ENCODE measurements at places on chromosomes 12 and 14.

- peak; percentile 17 for DNase-seq
Observed at GRCh38 chr12:31589904-31590641, 863 bp downstream of the DENND5B start.

DNA sequence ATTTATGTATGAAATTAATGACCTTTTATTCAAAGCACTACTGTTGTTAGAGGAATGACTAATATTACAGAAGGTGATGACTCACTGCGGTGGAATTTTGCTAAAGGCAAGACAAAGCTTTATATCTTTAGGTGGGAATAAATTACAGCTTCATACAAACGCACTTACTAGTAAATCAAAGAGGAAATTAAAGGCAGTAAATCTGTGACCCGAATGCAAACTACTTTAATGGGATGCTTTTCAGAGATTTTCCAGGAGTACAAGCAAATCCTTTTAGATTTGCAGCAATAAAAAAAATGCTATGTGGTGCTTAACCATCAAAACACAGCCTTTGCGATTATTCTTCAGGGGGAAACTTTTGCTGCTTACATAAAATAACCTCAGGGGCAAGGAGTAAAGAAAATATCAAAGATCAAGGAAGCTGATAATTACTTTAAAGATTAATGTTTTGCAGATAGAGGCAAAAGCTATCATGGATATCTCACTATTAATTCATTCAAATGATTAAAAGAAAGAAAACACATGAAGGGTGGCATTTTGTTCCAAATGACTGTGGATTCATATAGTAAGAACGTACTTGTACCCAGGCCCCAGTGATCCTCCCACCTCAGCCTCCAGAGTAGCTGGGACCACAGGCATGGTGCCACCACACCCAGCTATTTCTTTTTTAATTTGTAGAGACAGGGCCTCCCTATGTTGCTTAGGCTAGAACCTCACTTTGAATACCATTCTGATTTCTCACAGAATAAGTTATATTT lies 98.9 kb downstream of the DENND5B start:
- no peak for DNase-seq

- no peak for DNase-seq
Observed at GRCh38 chr12:102374190-102374589, 106.2 kb downstream of the IGF1 start.

GRCh38 chr12:108805136-108805535 lies 52.2 kb downstream of the SSH1 start:
- DNase-seq: no peak

GRCh38 chr12:127501916-127502315 lies 765.1 kb upstream of the TMEM132C start:
- no peak for DNase-seq

DNA sequence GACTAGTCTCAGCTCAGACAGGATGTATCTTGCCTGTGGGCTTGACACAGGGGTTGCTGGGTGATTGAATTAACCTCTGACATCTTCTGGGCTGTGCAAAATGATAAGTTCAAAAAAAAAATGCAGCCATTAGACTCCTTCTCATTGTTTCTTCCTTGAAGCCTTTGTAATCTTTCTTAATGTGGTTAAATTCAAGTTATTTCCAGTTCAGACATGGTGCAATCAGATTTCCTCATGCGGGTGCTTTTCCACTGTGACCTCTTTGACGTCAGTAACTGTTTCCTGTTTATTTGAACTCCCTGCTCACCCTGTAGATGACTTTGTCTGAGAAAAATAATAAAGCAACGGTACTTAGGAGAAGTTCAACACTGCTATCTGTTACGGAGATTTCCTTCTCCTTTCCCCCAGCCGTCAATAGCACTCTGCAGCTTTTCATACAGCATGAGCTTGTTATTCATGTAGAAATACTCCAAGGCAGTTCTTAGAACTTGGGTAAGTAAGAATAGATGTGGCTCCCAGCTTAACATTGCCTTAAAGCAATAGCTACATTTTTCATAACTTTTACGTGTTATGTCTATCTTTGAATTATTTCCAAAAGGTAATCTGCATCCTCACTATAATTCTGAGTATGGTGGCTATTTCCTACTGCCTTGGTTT lies 155.5 kb downstream of the PRKCH start:
- peak; percentile 64 for DNase-seq

DNA sequence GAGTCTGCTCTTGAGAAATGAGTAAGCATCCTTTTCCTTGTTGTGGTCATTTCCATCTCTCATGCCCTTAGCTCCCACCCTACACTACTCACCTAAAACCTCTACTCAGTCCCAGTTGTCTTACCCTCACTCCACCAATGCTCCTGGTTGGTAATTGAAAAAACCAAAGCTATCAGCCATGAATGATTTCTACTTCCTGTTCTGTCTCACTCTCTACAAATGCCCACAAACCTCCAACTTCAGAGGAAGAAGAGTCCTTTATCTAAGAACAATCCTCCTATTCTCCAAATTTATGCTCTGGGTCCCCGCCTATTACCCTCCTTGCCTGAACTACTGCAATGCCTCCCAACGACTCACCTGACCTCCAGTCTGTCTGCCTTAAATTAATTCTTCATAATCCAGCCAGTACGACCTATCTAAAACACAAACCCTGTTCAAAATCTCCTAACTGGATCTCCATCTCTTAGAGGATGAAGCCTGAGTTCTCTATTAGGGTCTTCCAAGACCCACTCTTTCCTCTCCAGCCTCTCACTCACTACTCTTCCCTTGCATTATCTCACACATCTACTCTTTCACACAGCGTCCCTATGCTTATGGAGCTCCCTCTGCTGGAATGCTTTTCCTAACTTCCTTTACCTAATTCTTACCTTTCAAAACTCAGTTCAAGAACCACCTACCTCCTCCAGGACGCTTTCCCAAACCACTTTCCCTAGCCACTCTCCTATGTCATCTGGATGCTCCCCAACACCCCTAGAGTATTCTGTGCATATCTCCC lies 2.2 kb downstream of the DHRS1 start:
- no peak for DNase-seq

GRCh38 chr14:100213587-100213955 lies 25.4 kb upstream of the YY1 start:
- DNase-seq: no peak

DNA sequence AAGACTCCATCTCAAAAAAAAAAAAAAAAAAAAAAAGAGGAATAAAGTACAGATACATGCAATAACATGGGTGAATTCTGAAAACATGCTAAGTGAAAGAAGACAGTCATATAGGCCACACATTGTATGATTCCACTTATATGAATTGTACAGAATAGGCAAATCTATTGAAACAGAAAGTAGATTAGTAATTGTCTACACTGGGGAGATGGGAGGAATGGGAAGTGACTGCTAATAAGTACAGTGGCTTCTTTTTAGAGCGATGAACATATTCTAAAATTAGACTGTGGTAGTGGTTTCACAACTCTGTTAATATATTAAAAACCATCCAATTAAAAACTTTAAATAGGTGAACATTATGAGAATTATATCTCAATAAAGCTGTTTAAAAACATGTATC lies 74.4 kb downstream of the ANKS1B start:
- DNase-seq: no peak

DNA sequence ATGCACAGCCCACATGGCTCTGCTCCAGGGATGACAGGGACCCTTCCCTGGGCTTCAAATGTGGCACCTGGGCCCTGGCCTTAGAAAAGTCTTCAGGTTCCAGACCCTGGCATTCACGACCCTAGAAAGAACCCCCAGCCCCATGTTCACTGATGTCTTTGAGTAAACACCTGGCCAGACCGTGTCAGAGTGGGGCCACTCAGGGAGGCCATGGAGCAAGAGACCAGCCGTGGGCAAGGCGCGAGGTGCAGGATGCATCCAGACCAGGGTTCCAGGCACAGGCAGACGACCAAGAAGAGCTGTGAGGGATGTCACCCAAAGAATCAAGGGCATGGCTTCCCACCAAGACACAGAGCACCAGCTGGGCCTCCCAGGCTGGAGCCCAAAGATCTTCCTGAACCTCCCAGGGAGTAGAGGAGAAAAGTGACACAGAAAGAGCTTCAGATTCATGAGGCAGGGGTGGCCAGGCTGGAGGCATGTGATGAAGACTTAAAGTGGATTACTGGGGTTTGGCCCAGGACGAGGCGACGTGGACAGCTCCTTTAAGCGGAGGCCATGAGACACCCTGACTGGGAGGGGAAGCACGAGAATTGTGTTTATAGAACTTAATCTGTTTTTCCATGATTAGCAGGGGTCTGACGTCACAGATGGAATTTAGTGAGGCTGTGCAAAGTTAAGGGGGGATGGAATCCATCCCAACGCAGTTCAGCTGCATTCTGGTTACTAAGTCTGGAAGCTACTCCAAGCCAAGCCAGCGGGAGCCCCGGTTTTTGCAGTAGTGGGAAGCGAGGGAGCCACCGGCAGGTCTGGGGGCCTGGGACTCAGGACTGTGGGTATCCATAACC lies 61.6 kb downstream of the ARL6IP4 start:
- no peak for DNase-seq

DNA sequence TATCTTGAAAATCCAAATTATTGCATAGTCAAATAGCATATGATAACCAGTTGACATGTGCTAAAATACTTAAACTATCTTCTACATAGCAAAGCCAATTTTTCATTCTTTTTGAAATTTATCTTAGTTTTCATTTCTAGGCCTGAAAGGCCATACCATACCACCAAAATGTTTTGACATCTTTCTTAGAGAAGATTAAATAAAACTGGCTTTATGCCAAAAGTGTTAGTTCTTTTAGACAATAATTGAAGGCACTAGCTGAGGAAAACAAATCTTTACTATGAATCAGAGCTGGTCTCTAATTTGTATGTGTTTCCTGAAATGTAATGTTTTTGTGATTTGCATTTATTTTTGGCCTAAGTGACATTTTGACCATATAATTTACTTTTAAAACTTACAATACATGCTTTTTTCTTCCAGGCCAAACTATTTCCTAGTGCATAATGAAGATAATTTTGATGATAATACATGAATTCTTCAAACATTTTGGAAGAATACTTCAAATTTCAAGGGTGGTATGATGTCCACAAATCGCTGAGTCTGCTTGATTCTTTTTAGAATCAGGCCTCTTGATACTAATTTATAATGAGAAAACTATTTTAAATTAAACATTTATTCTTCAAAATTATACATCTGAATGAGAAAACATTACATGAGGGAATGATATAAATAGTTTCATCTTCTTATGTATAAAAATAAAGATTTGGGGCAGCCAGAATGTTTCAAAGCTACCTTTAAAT lies 6.5 kb upstream of the KCNMB4 start:
- DNase-seq: no peak

DNA sequence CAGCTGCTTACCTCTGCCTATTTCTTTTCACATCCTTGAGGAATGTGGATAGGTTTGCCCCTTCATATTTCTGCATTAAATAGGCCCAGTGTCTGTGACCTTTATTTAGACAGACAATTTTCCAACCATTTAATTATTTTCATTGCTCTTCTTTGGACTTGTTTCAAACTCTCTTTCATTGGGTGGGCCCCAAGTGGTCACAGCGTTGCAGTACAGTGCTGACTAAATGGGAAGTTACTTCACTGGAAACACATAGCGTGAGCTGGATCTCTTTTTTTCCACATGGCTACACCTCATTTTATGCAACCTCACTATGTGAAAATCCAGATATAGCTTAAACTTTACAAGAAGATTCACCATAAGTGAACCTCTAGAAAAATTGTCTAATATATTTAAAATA lies 438.9 kb downstream of the ADAMTS20 start:
- DNase-seq: no peak

GRCh38 chr14:69796797-69797500 lies at the start of gene SLC10A1:
Gene SLC10A1 (minus strand): TSS chr14:69797241. CDS start chr14:69797155, 86 bp downstream.
- no peak for DNase-seq

DNA sequence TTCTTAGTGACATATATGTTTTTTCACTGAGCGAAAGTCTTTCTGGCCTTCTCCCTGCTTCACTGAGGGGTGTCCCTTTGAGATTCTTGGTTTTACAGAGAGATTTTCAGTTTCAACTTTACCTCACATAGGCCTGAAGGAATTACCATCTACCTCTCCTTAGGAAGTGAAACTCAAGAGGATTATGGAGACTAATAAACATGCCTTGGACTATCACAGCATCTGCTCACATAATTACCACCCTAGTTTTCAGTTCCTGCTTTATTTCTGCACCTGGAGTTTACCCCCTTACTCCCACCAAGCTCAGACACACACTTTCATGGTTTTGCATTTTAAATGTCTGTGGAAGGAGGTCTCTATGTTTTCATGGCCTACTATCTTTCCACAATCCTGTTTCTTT lies 118.3 kb upstream of the SCAF11 start:
- no peak for DNase-seq

DNA sequence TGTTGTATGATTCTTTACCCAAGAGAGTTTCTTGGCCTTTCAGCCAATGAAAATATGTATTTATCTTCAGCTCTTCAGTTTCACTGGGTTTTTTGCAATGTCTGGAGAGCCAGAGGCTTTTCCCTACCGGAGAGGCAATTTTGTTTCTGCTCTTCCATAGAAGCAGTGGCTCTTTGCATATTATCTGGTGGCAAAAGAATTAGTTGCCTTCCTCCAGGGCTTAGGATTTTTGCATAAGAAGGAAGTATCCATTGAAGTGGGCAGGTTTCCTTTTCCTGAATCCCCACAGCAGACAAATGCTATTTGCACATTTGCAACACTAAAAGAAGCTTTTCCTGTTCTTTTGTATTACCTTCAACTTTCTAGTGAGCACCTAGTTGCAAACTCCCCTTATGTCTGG lies 75.2 kb downstream of the NTS start:
- no peak for DNase-seq

DNA sequence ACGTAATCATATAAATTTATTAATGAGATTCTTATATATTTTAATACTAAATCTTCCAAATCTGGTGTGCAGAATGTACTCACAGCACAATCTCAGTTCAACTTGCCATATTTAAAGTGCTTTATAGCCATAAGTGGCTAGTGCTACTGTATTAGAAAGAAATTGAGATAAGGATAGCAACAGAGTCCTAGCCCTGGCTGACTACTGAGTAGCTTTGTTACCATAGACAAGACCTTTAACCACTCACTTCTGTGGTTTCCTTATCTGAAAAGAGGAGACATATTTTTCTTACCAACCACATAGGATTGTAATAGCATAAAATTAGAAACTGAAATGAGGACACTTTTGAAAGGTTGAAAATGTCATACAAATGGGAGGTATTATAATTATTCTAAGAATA lies 2.0 kb upstream of the CHURC1 start:
- DNase-seq: no peak

- peak; percentile 12 for DNase-seq
Observed at GRCh38 chr12:107884769-107885694, 110.5 kb downstream of the ASCL4 start.

GRCh38 chr12:53602176-53602864 lies 23.9 kb downstream of the ATF7 start:
- DNase-seq: no peak
